Stimulated activated naive B cell treated with anti-CD40 and anti-IgM and Interleukin-4, amounts not matched to agents 10 μg/mL and 1 μg/mL and 100 μg/mL, for 72 hours (primary cell): ENCODE measurements at places on chromosomes 16 and 17.

- no peak for DNase-seq
Measured at GRCh38 chr17:38605841-38606645, at the start of gene SRCIN1. Gene SRCIN1, minus strand, starts transcription at chr17:38605952. Its CDS starts 247 bp downstream, at chr17:38605705.

DNA sequence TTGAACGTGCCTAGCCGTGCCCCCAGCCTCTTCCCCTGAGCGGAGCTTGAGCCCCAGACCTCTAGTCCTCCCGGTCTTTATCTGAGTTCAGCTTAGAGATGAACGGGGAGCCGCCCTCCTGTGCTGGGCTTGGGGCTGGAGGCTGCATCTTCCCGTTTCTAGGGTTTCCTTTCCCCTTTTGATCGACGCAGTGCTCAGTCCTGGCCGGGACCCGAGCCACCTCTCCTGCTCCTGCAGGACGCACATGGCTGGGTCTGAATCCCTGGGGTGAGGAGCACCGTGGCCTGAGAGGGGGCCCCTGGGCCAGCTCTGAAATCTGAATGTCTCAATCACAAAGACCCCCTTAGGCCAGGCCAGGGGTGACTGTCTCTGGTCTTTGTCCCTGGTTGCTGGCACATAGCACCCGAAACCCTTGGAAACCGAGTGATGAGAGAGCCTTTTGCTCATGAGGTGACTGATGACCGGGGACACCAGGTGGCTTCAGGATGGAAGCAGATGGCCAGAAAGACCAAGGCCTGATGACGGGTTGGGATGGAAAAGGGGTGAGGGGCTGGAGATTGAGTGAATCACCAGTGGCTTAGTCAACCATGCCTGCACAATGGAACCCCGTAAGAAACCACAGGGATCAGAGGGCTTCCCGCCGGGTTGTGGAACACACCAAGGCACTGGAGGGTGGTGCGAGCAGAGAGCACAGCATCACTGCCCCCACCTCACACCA, 724 bp downstream of the GAA start:
- no peak for DNase-seq

- peak; percentile 20 for DNase-seq
Measured at GRCh38 chr17:77691216-77692085, 267.1 kb upstream of the TNRC6C start.

DNA sequence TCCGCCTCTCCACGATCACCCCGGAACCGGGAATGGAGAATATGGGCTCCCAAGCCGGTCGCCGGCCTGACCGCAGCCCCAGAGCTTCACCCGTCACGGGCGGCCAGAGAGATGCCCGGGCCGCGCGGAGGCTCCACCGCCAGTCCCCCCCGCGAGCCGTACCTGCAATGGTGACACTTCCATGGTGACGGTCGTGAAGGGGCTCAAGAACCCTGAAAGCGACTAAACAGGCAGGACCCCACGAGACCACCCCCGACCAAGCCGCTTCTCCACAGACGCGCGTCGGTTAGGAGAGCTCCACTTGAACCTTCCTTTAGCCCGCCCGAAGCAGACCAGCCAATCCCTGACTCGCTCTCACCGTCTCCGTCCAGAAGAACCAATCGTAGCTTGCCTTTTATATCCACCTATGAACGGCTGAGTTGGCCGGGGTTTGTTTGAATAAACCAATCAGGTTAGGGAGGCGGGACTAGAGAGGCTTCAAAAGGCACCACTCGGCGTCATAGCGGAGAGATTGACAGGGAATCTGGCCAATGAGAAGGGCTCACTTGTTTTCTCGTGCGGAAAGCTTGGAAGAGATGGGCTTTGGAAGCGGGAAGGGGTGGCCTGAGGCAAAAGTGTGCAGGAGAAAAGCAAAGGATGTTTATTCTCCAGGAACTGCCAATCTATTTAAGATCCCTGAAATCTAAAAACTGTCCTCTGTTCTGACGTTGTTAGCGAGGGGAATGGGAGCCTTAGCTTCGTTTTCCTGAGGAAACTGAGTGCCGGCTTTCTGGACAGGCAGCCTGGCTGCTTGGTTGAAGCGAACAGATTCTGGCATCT, at the start of gene TOP2A:
Gene TOP2A, minus strand, starts transcription at position 288 of the 819 bp plus-strand sequence. Its CDS starts 105 bp downstream, at position 183.
- peak; percentile 96 for DNase-seq

DNA sequence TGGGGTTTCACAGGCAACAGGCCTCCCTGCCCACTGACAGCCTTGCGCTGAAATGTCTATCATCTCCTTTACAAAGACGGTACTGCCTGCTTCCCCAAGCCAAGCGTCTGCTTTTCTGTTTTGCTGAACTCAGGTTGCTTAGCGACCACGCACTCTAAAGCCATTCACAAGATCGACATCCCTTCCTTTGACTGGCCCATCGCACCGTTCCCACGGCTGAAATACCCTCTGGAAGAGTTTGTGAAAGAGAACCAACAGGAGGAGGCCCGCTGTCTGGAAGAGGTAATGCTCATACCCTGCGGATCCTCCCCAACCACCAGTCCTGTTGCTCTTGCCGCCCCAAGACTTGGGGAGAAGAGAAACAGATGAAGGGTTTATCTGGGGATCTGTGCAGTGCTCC, 28.7 kb downstream of the TMEM186 start:
- no peak for DNase-seq

GRCh38 chr17:65173284-65173793, 36.2 kb downstream of the RGS9 start:
- DNase-seq = peak; percentile 33

- peak; percentile 25 for DNase-seq
Measured at GRCh38 chr17:9905902-9906301, 831 bp upstream of the RCVRN start.

GRCh38 chr17:43753493-43754129, 5.0 kb downstream of the SOST start:
- no peak for DNase-seq

- no peak for DNase-seq
Measured at GRCh38 chr16:19130852-19131824, 17.4 kb downstream of the ITPRIPL2 start.

- DNase-seq = no peak
Measured at GRCh38 chr17:33560871-33561270, 267.8 kb upstream of the ASIC2 start.

DNA sequence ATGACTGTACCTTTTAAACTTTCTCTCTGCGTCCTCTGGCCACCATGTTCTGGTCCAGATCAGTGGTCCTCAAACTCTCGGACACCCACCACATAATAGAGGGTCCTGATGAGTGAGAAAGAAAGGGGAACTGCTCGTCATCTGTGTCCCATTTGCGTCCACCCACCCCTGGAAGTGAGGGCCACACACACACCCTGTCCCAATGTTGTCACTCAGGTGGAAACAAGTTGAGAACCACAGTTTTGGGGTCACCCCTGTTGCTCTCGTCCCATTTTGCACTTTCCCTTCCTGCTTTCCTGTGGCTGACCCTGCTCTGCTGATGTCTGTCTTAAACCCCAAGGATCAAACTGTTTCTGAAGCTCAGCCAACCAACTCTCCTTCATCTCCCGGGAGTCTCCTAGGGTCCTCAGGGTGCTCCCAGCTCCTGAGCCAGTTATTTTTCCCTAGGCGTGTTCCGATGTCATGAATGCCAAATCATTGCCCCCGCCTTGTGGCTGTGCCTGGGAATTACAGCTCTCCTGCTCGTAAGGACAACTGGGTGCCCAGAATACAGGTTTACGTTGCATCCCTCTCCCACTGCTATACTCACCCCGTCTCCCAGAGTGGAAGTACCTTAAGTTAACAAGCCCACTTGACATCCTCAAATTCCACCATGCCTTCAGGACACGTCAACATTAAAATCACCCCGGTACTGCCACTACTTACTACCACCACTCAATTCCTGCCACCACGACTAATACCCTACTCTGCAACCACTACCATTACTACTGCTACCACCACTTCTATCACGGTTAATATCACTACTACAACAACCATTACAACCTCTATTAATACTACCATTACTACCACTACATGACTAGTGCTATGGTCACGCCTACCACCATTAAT, 26.0 kb upstream of the HNF1B start:
- DNase-seq = no peak

- peak; percentile 83 for DNase-seq
Measured at GRCh38 chr17:10052106-10052813, 146.1 kb downstream of the GAS7 start.

DNA sequence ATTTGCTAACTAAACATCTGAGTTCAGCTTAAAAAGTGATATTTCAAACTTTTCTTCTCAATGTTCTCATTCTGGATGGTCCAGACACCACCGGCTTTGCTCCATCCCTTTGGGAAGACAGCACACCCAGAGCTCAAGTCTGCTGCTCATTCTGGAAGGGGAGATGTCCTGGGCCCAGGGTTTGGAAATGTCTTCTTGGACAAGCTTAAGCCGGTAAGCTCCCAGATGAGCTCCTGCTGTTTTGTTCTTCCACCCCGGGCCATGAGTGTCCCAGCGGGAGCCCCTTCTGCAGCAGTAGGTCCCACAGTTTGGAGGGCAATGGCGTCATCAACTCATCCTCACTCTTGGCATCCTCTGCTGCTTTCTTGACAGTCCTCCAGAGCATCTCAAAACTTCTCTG, 105.2 kb downstream of the TMEM100 start:
- DNase-seq = no peak

DNA sequence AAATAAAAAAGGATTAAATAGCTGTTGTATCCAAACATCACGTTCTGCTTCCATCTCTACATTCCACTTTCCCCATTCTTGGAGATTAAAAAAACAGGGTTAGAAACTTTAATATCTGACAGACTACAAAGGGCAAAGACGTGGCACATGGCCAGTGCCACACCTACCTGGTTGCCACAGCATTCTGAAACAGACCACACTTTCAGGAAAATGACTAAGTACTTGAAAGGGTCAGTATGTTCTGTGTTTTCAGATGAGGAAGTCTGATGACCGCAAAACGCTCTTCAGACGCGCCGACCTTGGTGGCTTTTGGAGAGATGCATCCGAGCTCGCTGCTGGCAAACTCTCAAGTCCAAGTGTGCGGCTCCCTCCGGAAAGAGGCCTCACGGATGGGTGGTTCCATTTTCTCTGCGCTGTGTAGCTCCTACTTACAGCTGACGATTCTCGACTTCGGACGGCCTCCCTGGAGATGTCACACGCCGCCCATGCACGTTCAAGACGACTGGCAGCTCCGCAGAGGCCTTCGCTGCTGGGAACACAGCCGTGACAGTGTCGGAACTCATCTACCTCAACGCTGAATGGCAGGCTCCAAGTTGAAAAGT, 15.5 kb downstream of the MAP1LC3B start:
- no peak for DNase-seq

DNA sequence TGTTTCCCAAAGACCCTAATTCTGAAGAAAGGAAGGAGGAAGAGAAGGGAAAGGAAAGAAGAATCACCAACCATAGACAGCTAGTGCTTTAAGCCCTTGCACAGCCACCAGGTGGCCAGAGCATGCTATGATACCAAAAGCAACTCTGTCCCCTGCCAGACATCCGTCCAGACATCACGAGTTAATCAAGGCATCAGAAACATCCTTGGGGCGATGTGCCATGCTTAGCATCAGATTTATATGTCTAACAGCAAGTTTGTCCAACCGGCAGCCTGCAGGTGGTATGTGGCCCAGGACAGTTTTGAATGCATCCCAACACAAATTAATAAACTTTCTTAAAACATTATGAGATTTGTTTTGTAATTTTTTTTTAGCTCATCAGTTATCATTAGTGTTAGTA, 2.9 kb upstream of the CRYBA1 start:
- no peak for DNase-seq

GRCh38 chr17:55895112-55895759, 144.4 kb downstream of the PCTP start:
- DNase-seq = no peak

- DNase-seq = no peak
Measured at GRCh38 chr16:57013229-57013628, 23.9 kb downstream of the NLRC5 start.

DNA sequence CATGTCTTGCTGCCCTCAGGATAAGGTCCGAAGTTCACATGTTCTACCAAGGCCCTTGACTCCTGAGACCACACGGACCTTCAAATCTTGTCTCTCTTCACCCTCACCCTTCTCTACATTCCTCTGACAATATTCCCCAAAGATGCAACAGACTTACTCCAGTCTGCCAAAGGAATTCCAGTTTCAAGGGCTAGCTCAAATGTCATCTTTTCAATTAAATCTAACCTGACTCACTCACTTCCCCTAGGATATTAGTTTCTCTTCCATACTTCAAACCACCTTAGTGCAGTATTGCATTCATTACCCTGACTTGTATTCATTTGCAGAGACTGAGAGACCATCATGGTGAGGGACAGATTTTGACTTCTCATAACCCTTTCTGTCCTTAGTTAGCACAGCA, 59.6 kb upstream of the ADCY9 start:
- no peak for DNase-seq
